ENCODE measurements at places on chromosomes 7 and 10.

DNA sequence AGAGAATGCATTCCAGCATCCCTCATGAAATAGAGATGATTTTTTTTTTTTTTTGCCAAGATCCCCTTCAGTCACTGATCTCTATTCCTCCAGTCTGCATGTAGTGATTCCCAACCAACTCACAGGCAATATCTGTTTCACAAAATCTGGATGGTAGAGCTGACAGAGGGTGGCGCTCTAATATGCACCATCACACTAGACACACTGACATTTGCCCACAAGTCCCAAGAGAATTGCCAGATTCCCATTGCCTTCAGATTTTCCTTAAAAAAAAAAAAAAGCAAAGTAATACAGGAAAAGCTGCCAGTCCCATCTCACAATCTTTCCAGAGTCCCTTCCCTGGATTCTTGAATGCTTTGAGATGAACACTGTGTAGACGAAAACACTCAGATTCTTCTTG, 301.0 kb downstream of the SORCS1 start:
- no peak for DNase-seq

DNA sequence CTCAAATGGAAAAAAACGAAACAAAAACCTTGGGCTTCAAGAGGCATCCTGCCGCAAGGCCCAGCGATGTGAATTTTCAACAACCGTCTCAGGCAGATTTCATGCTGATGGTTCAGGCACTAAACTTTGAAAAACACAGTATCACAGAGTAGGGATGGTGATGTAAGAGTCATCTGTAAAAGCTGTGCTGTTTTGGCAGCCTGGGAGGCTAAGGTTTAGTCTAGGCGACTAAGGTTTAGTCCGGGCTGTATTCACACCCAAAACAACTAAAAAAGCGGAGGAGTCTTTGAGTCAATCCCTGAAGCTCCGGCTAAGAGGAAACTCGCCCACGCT, 420 bp upstream of the MINPP1 start:
- DNase-seq, result no peak

- DNase-seq, result no peak
Measured at GRCh38 chr10:2117641-2118040, 380.3 kb upstream of the ADARB2 start.

- DNase-seq, result no peak
Measured at GRCh38 chr7:17038783-17039170, 157.0 kb upstream of the AGR3 start.

- no peak for DNase-seq
Measured at GRCh38 chr7:75644589-75644988, 94.2 kb downstream of the HIP1 start.

DNA sequence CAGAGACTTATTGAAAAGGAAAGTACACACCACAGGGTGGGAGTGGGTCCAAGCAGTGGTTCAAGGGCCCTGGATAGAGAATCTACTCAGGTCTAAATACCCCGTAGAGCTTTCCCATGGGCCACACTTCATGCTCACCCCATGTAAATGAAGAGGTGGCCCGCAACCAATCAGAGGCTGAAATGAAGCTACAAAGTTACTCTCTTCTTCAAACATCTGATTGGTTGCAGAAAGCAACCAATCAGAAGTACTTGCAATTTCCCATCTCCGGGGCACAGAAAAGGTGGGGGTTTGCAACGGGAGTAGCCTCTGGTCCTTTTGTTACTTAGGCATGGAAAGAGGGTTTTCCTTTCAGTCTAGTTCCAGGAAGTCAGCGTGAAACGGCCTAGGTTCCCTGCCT, 15.2 kb upstream of the GALNTL5 start:
- DNase-seq, result no peak

- DNase-seq, result no peak
Measured at GRCh38 chr7:141333459-141333858, 217.8 kb upstream of the AGK start.

DNA sequence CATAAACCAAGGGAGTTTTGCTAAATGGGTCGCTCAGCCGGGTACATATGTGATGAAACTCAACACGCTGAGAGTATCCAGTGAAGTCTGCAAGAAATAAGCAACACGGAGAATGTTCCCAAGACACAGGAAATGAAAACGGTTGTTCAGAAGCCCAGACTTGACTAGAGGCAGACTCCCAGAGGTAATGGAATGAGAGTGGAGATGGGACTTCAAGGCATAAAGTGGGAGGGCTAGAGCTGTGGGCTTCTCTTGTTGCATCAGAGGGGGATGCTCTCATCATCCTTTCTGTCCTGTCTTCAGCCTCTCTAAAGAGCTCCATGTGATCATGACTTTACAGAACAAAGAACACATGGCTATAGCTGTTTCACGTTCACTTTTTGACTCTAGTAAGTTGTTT, 88.3 kb downstream of the BAMBI start:
- no peak for DNase-seq

- no peak for DNase-seq
Measured at GRCh38 chr10:33506391-33506790, 171.9 kb upstream of the NRP1 start.

DNA sequence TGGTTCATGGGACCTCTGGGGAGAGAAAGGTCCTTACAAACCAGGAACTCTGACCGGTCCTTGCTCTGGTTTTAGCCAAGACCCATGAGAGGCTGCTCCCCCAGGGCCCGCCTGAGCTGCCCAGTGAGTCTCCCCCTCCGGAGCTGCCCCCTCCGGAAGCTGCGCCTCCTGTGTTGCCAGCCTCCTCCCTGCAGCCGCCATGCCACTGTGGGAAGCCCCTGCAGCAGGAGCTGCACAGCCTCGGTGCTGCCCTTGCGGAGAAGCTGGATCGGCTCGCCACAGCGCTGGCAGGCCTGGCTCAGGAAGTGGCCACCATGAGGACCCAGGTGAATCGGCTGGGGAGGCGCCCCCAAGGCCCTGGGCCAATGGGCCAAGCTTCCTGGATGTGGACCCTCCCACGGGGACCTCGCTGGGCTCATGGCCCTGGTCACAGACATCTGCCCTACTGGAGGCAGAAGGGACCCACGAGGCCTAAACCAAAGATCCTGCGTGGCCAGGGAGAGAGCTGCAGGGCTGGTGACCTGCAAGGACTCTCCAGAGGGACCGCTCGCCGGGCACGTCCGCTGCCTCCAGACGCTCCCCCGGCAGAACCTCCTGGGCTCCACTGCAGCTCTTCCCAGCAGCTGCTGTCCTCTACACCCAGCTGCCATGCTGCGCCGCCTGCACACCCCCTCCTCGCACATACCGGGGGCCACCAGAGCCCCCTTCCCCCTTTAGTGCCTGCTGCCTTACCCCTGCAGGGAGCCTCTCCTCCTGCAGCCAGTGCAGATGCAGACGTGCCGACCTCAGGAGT, 40.1 kb downstream of the ZNF467 start:
- DNase-seq, result no peak

DNA sequence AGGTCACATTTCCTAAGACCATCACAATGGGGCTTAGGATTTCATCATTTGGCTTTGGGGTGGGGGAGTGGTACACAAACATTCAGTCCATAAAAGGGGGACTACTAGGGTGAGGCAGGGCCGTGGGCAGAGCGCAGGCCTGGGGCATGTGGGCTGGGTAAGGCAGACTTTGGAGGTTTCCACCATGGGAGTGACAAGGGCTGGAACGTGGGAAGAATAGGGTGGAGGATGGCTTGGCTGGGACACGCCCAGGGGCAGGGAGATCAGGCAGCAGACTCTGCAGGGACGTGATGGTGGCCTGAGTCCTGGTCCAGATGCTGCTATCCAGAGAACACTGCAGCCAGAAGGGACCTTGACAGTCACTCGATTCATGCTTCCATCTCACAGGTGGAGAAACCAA, 24.7 kb upstream of the CRHR2 start:
- no peak for DNase-seq

DNA sequence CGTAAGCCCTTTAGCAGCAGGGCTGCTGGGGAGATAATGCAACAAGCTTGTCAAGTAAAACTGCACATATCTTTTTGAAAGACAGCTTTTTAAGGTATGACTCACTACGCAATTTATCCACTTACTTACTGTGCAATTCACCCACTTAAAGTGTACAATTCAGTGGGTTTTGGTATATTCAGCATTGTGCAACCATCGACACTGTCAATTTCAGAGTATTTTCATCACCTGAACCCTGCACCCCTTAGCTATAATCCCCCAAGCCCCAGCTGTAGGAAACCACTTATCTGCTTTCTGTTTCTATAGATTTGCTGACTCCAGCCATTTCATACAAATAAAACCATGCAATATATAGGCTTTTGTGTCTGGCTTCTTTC, 168.0 kb downstream of the PTPN20 start:
- no peak for DNase-seq

- no peak for DNase-seq
Measured at GRCh38 chr7:44072364-44073231, 7.2 kb upstream of the PGAM2 start.

DNA sequence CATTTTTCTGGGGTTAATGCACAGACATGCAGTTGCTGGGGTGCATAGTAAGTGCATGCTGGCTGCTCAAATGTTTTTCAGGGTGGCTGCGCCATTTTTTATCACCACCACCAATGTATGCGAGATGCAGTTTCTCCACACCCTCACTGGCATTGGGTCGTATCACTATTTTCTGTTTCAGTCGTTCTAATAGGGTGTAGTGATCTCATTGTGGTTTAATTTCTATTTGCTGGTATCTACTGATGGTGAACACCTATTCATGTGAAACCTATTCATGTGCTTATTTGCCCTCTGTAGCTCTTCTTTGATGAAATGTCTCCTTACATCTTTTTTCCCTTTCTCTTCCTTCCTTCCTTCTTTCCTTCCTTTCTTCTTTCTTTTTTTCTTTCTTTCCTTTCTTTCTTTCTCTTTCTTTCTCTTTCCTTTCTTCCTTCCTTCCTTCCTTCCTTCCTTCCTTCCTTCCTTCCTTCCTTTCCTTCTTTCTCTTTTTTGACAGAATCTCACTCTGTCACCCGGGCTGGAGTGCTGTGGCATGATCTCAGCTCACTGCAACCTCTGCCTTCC, 84.3 kb downstream of the ELFN1 start:
- DNase-seq, result no peak

GRCh38 chr10:67473850-67474633, 222.0 kb downstream of the CTNNA3 start:
- no peak for DNase-seq

DNA sequence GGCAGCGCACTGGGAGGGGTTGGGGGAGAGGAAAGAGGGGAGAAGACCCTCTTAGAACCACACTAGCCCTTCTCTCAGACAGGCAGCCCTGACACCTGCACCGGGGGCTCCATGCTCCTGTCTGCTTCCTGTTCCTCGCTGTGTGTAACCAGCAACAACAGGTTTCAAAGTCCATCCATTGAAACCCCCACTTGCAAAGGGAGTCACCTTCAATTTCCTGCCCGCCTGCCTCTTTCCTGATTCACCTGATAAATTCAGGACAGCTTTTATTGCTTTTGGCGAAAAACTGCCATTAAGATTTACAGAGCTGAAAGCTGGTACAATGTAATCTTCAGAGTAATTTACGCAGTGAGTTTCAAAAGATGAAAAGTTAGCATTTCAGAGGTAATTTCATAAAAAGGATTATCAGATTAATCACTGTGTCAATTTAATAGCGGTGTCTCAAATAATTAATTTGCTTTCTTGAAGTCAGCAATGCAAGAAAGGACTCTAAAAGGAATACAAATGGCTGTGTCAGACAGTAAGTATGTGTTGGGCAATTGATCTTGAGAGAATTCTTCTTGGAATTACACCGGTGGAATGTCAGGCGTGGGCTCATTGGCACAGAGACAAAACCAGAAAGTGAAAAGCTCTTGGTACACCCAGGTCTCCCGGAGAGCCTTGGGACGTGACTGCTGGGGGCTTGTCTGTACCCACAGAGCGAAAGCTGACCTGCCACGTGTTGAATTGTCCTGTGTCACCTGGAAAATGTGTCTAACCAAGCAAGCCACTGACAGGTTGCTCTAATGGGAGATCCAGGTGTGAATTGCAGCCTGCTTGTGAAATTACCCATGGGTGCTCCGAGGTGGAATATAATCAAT, 60.7 kb downstream of the TMEM209 start:
- no peak for DNase-seq

DNA sequence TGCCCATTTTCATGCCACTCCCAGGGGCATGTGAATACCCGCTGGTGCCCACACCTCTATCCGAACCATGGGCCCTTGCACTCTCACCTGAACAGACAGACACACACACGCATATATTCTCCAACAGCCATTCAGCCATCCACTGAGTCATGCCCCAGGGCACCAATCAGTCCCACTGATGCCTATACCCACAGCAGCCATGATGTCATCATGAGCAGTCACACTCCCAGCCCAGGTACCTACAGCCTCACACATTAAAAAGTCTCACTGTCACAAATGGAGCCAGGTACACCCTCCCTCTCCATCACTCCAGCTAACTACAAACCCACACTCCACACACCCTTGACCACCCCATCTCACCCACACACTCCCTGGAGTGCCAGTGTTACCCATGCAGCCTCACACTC, 12.2 kb downstream of the VSIR start:
- DNase-seq, result no peak

- no peak for DNase-seq
Measured at GRCh38 chr10:13589316-13589715, 2.6 kb downstream of the PRPF18 start.

DNA sequence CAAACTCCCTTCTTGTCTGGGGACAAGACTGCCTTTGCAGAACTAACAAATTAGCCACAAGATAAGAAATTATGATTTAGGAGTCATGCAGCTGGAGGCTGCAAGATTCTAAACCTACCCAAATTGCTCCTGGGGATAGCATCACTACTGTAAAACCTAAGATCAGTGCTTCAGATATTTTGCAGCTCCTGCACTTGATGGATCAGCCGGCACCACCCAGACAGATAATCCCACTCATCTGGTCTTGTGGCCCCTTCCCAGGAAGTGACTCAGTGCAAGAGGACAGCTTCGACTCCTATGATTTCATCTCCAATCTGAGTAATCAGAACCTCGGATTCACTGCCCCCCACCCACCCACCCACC, 181.9 kb downstream of the AKR1D1 start:
- DNase-seq, result no peak

- DNase-seq, result no peak
Measured at GRCh38 chr10:47335906-47336305, 12.3 kb upstream of the RBP3 start.

DNA sequence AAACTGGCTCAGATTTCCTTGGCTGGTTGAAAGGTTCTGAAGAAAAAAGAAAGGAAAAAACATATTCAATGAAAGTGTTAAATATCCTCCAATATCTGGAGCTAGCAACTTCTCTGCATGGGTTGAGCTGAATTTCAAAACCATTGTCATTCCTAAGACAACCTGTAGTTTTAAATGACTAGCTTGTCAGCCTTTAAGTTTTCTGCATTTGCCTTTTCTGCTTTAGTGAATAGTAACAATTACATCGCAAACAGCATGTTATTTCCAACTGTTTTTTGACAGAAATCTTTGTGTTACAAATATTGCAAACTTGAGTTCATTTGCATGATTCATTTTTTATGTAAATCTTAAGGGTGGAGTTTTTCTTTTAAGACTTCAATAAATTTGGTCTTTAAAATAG, 852.3 kb upstream of the CELF2 start:
- no peak for DNase-seq

- no peak for DNase-seq
Measured at GRCh38 chr10:120282421-120282820, 174.6 kb upstream of the PLPP4 start.

- no peak for DNase-seq
Measured at GRCh38 chr10:126085806-126086205, 189.4 kb downstream of the FANK1 start.

All from NCI-H524 treated with DMSO at 0.1 percent for 48 hours (cell line).